Skeletal muscle cell (primary cell): ENCODE measurements at places on chromosomes 3 and 15.

GRCh38 chr3:171101982-171102641 is 75.6 kb upstream of the SLC2A2 start:
- DNase-seq = peak; percentile 57

DNA sequence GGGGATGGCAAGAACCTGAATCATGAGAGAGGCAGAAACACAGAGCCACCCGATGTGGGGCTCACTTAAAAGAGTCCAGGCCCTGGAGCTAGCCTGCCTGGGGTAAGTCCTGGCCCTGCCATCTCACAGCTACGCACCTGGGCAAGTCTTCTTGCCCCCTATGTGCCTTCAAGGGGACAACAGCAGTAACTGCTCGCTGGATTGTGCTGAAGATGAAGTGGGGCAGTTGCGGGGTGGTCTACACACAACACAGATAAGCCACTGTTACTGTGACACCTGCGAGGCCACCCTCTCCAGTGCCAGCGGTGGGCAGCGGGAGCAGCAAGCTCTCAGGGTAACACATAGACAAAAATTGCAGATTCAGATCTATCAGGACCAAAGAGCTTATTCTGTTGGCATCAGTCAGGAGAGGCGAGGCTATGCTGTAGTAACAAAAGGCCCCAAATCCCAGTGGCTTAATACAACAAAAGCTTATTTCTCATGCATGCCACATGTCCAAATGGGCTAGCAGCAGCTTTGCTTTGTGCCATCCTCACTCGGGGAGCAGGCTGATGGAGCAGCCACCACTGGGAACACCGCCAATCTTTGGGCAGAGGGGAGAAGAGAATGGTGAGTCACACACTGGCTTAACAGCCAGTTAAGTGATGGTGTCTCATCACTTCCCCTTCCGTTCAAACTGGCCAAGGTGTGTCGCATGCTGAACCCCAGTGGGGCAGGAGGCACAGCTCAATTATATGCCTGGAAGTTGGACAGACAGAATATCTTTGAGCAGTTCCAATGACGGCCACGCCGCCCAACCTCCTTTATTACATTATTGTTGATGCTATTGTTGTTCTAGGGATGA is 78.3 kb downstream of the WNT7A start:
- no peak for DNase-seq

GRCh38 chr3:197846491-197846890 is 55.4 kb downstream of the LRCH3 start:
- DNase-seq = no peak

DNA sequence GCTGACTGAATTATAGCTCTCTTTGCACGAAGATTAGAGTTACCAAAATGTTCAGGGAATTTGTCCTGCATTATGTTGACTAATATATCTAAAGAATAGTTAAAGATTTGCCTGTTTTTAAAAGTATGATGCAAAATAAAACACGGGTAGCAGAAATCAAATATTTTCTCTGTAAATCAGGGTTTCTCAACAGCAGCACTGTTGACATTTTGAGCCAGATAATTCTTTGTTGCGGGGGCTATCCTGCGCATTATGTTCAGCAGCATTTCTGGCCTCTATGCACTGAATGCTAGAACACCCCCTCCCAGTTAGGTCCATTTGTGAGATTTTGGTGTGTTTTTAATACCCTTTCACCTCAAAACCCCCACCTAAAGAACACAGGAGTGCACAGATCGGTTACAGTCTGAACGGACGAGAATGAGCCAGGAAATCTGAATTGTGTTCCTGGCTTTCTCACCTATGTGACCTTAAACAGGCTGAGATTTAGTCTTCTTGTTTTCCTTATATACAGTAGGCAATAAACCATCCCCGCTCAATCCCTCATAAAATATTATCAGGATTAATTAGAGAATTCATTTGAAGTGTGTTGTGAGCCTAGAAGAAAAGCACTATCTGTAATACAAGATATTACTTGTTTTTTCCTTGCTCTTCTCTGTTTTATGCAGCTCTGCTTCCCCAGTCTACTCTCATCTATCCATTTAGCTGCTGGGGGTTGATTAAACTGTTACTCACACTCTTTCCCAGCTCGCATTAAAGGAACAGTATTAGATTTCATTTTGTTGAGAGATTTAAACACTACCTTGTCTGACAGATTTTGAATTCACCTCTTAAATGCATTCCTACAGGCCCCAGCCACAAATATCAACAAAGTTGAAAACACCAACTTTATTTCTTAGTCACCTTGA is 247.5 kb upstream of the GOLIM4 start:
- DNase-seq = no peak
